ENCODE measurements at places on chromosomes 3 and 15. TPM values are rescaled to one million over a fixed set of nuclear protein-coding genes. Genes with fewer than 3 reads are reported as not detected.

The CMTM7 gene
- 29.6 TPM for total RNA-seq

The MAP2K1 gene
- total RNA-seq = 26.6 TPM

The LRRN1 gene
- total RNA-seq = not detected

The DIPK2A gene
- total RNA-seq = 37.2 TPM

The HTR3E gene
- total RNA-seq = not detected

The ITIH1 gene
- total RNA-seq = 0.16 TPM

The EPHA6 gene
- total RNA-seq = 0.13 TPM

The ARPIN gene
- total RNA-seq = 17.0 TPM

The LINGO1 gene
- not detected for total RNA-seq

The CPNE9 gene
- total RNA-seq = not detected

The EIF4E3 gene
- 1.9 TPM for total RNA-seq

The AADAC gene
- 0.32 TPM for total RNA-seq

The SLC22A14 gene
- 0.31 TPM for total RNA-seq

The SLC35G2 gene
- total RNA-seq = 16.8 TPM

The LDHAL6B gene
- total RNA-seq = not detected

The ZNF80 gene
- not detected for total RNA-seq

The SPTSSB gene
- total RNA-seq = not detected

The PIERCE2 gene
- total RNA-seq = 0.32 TPM

The TMEM202 gene
- total RNA-seq = not detected

The CLSTN2 gene
- 1.5 TPM for total RNA-seq

The PLSCR5 gene
- total RNA-seq = not detected

The BCHE gene
- total RNA-seq = 24.3 TPM

The TRH gene
- not detected for total RNA-seq

The CRYGS gene
- total RNA-seq = 2.4 TPM

The SERINC4 gene
- total RNA-seq = not detected

The TM6SF1 gene
- 19.6 TPM for total RNA-seq

The ABI3BP gene
- 17.4 TPM for total RNA-seq
